Gastroesophageal sphincter (tissue), 4 donors: ENCODE measurements at places on chromosomes 3 and 15.

- peak; percentile 98 for ATAC-seq
Observed at GRCh38 chr15:52651868-52652267, 27.3 kb downstream of the ATOSA start.

DNA sequence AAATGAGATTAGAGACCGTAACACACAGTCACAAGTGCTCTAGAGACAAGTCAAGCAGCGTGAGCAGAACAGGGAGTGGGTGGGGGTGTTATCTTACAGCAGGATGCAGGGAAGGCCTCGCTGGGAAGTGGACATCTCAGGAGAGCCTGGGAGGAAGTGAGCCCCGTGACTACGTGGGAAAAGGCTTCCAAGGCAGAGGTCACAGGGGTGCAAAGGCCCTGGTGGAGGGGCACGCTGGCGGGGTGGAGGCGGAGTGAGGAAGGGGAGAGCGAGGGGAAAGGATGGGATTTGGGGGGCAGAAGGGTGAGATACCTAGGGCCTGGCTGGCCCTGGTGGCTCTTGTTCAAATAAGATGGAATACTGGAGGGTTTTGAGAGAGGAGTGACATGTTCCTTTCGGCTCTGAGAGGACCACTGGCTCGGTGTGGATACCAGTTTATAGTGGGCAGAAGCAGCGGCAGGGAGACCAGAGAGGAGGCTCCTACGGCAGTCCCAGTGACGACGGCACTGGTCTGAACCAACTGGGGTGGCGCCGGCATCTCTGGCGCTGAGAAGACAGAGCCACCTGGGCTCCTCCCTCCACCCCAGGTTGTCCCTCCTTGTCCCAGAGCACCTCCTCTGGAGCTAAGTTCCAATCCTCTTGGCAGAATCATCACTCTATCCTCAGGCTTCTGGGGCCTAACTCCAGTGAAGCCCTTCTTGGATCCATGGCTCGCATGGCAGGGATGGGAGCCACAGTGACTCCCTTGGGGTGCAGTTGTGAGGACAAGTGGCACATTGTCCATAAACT, 266.2 kb upstream of the LYSMD4 start:
- ATAC-seq, result no peak

GRCh38 chr3:1404270-1404962, 311.6 kb downstream of the CNTN6 start:
- no peak for ATAC-seq

DNA sequence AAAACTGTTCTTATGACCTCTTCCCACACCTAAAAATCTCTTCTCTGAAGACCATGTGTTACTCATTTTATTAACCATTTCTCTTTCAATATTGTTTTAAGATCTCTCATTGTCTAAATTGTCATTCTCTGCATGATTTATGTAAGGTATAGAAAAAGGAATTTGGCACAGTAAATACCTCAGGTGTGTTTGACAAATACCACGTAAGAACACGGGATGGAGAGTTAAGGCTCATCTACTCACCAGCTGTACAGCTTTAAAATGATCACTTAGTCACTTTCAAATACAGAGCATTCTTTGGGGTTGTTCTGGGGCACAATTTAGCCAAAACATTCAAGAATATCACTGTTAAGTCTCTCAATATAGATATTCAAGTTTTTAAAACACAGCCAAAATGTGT, 627.1 kb downstream of the MCTP2 start:
- ATAC-seq, result no peak

- ATAC-seq, result no peak
Observed at GRCh38 chr3:47225310-47225906, 57.2 kb downstream of the KIF9 start.

DNA sequence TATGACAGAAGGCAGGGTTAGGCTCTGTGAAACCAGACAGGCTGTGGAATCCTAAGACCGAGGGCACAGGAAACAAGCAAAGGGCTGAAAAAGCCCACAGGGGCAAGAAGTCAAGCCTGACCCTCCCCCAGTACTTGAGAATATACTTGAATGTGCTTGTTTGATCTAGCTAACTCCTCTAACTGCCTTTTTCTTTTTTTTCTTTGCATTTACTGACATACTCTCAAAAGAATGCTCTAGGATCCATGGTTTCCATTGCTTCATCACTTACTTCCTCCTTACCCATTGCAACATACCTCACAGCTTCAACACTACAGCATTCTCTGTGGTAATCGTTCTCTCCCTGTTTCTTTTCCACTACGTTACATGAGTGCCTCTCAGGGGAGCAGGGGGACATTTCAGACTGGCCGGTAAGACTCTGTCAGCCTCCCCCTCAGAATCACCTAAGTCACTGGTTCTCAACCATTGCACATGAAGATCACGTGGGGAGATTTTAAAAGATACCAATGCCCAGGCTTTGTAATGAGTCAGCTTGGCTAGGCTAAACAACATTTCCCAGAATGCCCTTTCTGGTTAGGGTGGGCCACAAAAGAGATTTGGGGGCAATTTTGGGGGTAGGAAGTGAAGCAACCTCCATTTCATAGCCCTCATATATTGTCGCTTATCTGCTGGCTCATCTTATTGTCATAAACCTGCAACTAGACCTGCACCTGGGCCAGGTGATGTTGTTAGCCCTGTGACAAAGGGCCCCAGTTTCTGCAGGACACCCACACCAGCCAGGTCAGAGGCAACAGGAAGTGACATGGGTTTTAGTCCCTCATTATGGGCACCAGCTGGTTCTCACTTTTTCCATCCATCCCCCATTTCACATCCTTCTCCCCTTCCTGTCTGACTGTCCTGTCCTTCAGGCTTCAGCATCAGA, 24.6 kb upstream of the RSL24D1 start:
- peak; percentile 80 for ATAC-seq

DNA sequence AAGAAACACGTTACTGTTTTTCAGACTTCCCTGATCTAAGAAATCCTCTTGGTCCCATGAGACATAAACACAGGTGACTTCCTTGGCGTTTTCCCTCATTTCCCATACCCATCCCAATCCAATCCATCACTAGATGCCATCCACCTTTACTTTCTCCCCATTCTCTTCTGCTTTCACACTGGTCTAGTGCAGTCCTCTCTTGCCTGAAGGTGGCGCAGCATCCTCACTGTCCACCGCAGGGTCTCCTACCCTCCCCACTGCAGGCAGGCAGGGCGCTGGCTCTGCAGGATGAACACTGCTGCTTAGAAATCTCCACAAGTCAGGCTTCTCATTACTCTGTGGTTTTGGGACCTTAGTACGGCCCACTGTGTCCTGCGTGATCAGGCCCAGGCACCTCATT, 58.2 kb downstream of the RAB7A start:
- peak; percentile 54 for ATAC-seq

DNA sequence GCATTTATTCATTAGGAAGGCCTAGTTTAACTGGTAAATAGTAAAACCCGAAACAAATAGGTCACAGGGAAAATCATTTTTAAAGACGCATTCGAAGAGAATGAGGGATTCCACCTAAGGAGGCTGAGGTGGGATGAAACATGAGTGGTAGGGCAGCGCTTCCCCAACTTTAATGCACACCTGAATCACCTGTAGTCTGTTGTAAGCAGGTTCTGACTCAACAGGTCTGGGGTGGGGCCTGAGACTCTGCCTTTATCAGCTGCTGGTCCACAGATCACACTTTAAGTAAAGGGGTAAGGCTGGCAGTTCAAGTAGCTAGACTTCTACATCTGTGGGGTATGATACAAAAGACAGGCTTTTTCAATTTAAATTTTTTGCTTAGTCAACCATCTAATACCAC, 223.5 kb upstream of the UBE2E2 start:
- no peak for ATAC-seq

- no peak for ATAC-seq
Observed at GRCh38 chr3:18840535-18841137, 307.7 kb upstream of the KCNH8 start.

GRCh38 chr3:138914870-138915502, 32.0 kb downstream of the FOXL2 start:
- peak; percentile 20 for ATAC-seq

- no peak for ATAC-seq
Observed at GRCh38 chr3:107806536-107806935, 283.8 kb downstream of the BBX start.

GRCh38 chr3:45922039-45922326, 21.3 kb upstream of the CXCR6 start:
- ATAC-seq, result peak; percentile 22

DNA sequence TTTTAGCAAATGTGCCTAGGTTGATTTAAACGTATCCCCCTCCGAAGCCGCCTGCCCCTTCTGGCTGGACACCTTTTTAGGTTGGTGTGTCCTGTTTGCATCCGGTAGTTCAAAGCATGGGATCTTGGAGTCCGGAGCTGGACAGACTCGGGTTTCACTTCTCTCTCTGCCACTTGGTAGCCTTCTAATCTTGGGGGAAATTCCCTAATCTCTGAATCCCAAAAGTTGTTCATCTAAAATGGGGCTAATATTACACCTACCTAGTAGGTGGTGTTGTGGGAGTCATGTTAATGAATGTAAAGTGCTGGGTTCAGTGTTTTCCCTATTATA, 760 bp downstream of the FANCI start:
- ATAC-seq, result no peak

DNA sequence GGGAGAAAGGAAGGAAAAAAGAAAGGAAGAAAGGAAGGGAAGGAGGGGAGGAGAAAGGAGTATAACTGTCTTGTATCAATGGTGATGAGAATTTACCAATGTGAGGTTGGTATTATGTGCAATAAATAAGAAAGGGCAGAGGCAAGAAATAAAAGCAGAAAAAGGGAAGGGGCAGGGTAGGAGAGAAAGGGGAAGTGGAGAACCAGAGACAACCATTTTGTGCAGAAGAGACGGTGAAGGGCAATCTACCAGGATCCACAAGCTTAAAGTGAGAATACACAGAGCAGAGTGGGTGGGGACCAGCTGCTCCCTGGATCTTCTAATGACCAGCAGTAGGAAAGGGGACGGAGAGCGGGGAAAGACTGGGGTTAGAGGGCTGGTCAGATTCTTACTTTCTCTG, 106.9 kb upstream of the SLCO2A1 start:
- ATAC-seq, result no peak

DNA sequence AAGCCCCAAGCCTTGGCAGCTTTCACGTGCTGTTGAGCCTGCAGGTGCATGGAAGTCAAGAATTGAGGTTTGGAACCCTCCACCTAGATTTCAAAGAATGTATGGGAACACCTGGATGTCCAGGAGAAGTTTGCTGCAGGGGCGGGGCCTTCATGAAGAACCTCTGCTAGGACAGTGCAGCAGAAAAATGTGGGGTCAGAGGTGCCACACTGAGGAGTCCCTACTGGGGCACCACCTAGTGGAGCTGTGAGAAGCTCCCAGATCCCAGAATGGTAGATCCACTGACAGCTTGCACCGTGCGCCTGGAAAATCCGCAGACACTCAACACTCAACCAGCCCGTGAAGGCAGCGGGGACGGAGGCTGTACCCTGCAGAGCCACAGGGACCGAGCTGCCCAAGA, 201.6 kb downstream of the OCA2 start:
- ATAC-seq, result no peak

GRCh38 chr3:72388644-72389043, 459.6 kb downstream of the SHQ1 start:
- no peak for ATAC-seq

DNA sequence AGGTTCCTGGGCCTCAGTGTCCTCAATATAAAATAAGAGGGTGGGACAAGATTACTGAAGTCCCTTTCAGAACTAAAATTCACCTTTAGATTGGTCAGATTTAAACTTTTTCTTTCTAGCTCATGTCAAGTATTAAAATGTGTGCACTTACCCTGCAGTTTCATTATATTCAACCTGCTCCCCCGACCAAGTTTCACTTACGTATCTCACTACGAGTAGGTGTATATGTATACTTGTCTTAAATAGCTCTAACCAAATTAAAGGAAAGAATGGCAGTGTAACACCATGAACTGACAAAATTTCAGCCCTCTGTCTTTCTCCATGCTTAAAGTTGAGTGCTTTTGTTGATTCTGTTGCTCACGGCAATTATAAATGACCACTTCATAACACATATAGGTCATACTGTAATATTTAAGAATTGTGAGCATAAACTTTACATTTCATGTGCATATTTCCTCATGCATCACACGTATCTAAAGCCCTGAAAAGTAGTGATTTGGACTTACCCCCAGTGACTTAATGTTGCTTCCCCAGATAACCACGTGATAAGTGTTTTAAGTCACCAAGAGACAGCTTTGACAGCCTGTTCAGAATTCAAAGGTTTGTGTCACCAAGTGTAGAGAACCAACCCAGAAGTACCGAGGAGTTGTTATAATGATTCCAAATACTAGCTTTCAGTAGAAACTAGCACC, 70.0 kb downstream of the PGPEP1L start:
- ATAC-seq, result no peak

DNA sequence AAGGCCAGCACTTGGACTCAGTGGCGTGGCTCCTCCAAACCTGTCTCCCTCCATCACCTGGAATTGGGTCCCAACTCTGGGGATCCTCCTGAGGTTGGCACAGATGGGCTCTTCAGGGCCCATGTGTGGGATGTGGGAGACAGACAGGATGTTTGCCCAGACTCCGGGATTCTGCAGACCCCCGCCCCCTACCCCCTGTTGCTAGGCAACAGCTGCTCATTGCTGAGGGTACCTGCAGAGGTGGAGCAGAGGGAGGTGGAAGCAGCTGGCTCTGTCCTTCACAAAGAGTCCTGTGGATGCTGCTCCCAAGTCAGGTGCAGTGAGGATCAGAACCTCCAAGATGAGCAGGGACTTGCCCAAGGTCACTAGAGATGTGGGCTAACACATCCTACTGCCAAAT, 40.0 kb upstream of the SLC6A1 start:
- no peak for ATAC-seq

- no peak for ATAC-seq
Observed at GRCh38 chr3:161637559-161637958, 141.0 kb downstream of the OTOL1 start.

DNA sequence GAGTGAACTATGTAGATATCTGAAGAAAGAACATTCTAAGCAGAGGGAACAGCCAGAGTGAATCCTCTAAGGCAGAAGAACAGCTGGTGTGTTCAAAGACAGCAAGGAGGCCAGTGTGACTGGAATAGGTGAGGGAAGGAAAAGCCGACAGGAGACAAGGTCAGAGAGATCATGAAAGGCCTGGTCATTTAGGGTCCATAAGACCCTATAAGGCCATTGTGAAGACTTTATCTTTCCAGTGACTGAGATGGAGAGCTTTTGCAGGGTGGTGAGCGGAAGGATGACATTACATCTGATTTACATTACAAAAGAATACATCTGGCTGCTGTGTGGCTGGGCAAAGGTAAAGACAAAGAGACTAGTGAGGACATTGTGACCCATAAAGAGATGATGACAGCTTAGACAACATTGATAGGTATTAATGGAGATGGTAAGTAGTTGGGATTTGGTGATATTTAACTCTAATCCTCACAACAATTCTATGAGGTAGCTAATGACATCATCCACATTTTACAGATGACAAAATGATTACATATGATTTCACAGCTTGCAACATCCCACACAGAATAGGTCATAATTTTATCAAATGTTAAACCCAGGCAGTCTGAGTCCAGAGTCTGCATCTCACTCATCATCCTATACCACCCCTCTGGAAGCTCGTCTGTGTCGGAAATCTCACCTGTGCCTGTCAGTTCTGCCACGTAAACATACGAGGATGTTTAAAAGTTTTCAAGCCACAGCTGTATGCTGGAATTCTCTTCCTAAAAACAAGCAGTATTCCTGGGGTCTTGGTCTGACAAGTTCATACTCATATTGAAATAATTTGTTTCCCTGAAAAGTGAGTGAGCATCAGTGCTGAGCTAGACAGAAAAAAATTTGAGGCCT, 70.2 kb upstream of the PIK3R4 start:
- no peak for ATAC-seq
